Effector CD4-positive, alpha-beta T cell (primary cell): ENCODE measurements at places on chromosomes 7 and 10.

- DNase-seq = no peak
Measured at GRCh38 chr7:142789441-142789840, 18.7 kb downstream of the PRSS2 start.

GRCh38 chr7:24715661-24716479 lies 41.4 kb downstream of the GSDME start:
- no peak for DNase-seq

- DNase-seq = no peak
Measured at GRCh38 chr7:151249034-151249731, 689 bp upstream of the SMARCD3 start.

DNA sequence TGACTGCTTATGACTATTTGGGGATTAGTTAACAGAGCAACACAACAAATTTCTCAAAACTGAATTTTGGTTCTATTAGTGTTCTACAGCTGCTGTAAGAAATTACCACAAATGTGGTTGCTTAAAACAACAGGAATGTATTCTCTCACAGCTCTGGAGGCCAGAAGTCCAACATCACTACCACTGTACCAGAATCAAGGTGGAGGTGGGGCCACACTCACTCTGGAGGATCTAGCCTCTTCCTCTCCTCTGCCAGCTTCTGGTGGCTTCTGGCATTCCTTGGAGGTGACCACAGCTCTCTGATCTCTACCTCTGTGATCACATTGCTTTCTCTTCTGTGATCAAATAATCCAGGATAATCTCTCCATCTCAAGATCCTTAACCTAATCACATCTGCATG lies 194.7 kb upstream of the BMPER start:
- DNase-seq = no peak

GRCh38 chr10:33334805-33335550 lies 511 bp upstream of the NRP1 start:
- DNase-seq = no peak

DNA sequence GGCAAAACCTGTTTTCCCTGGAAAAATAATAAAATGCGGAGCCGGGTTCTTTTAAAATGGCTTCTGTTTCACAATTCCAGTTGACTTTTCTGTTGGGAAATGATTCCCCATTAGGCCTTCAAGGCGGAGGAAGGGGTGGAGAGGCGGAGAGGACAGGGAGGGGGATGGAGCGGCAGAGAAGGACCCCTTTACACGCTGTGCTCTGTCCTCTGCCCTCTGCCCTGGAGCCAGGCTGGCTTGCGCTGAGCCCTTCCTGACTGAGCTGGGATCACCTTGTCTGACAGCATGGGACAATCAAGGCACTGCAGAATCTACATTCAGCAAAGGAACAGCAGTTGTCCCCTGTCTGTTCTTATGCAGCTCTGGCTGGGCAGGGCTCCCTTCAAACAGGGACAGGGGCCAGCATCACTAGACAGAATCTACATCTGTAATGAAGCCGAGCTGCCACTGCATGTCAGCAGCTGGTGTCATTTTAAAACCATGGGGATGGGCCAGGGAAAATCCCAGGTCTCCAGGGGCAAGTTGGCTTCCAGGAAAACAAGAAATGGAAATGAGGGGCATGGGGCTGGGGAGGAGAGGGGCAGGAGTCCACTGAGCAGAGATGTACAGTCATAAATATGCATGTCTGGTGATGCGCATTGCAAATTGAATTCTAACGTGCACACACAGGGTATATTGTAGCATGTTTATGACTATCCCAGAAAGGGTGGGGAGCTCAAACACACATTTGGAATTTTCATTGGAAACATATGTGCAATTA lies 120.0 kb downstream of the MKX start:
- no peak for DNase-seq

- no peak for DNase-seq
Measured at GRCh38 chr10:110863361-110863760, 8.4 kb upstream of the PDCD4 start.

- no peak for DNase-seq
Measured at GRCh38 chr10:77442699-77443189, 194.9 kb downstream of the KCNMA1 start.

DNA sequence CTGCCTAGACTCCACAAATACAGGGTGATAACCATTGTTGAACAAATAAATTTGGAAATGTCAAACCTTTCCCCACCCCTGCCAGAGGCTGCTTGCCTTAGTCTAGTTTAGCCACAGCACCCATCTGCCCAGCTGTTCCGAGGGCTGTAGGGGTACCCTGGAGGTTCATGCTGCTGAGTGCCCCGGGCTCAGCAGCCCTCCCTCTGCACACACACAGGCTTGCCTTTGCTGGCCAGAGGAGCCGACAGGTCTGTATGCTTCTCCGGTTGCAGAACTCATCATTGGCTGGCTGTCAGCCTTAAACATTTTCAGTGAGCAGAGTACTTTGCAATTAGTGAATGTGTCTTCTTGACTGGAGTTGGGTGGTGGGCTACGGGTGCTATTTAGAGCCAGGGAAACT lies 122.9 kb downstream of the NRF1 start:
- no peak for DNase-seq

GRCh38 chr7:66698652-66699205 lies 41.8 kb upstream of the RABGEF1 start:
- no peak for DNase-seq

GRCh38 chr7:87312215-87312865 lies 33.1 kb upstream of the CROT start:
- DNase-seq = peak; percentile 52

DNA sequence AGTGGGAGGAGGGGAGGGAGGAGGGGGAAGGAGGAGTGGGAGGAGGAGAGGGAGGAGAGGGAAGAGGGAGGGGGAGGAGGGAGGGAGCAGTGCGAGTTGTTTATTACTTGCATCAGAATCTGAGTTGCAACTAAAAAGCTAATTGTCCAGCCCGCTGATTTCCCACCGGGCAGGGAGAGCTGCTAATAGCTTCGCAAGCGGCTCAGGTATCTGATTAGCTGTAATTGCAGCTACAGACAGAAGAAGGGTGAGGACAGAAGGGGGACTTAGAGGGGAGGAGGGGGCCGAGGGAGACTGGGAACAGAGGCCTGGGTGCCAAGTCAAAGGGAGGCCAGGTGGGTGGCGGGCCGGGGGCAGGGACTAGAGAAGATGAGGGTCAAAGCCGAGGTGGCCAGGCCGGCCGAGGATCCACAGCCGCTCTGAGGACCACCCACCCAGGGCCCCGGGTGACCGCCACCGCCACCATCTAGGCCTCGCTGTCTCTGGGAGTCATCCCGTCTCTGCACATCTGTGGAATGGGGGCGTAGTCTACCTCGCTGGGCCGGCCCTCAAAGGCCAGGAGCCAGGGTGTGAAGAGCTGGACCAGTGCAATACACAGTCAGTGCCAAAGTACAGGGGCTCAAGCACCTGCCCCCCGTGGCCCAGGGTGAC lies 54.2 kb downstream of the MICALL2 start:
- DNase-seq = no peak

GRCh38 chr10:133420579-133420978 lies 3.8 kb downstream of the SPRN start:
- DNase-seq = no peak

DNA sequence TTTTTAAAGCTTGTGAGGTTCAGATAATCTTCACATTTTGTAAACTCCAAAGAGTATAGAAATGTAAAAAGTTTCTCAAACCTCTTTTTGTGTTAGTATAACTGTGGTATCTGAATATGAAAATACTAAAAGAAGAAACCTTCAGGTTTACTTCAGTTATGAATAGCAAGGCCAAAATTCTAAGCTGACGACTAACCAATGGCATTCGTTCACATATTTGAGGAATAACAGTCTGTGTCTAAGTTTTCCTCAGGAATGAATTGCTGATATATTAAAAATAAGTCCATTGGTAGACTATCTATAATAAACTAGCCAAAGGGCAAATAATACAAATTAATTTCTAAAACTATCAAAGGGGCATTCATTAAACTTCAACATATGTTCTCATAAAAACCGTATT lies 206.0 kb downstream of the CXCL12 start:
- DNase-seq = no peak

- no peak for DNase-seq
Measured at GRCh38 chr7:973312-973711, 2.0 kb downstream of the COX19 start.

GRCh38 chr7:20359341-20359963 lies 28.8 kb downstream of the ITGB8 start:
- no peak for DNase-seq
